Heart left ventricle (tissue), 16 donors: ENCODE measurements at places on chromosomes 4 and X. TPM values are rescaled to one million over a fixed set of nuclear protein-coding genes. Genes with fewer than 3 reads are reported as not detected.

MAN2B2 gene
- total RNA-seq = 16.2 TPM

AFF2 gene
- total RNA-seq = 0.32 TPM

PDK3 gene
- total RNA-seq = 12.3 TPM

TLR3 gene
- total RNA-seq = 4.6 TPM

RTL5 gene
- total RNA-seq = 2.5 TPM

- DNase-seq = no peak
These were observed 46.0 kb downstream of the WDR19 start for GRCh38 chr4:39228377-39228776.

DNA sequence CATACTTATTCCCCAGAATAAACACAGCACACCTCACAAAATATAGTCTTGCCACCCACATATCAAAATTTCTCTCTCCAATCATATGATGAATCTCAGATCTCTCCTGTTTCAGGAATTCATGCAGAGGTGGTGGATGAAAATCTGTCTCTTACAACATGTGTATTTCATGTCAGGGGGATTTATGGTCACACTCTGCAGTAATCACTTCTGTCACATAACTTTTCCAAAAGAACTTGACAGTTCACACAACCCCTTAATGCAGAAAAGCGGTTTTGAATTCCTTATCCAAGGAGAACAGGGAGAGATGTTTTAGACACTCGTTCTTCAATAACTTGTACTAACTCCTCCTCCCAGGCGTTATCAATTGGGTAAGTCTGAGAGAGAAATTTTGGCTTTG, 180.5 kb upstream of the ETNPPL start:
- no peak for DNase-seq

DNA sequence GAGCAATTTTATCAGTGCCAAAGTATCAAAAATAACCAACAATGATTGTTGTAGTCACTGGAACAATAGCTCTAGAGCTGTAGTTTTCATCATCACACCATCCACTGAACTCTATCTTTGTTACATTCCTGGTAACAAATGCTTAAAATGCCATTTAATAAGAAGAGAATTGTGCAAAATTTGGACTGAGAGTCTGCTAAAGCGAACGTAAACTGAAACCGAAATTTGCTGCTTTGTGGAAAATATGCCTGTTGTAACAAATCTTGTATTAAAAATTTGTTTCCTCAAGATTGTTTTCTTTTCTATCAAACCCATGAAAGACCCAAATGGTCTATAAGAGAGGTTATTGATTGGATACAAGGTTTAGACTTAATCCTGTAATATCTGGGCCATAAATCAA, 109.3 kb upstream of the TECRL start:
- no peak for DNase-seq

- no peak for DNase-seq
These were observed 115.1 kb upstream of the PCDH18 start for GRCh38 chr4:137647375-137647774.

- DNase-seq = no peak
These were observed 639.9 kb upstream of the CPEB2 start for GRCh38 chr4:14362385-14362784.

DNA sequence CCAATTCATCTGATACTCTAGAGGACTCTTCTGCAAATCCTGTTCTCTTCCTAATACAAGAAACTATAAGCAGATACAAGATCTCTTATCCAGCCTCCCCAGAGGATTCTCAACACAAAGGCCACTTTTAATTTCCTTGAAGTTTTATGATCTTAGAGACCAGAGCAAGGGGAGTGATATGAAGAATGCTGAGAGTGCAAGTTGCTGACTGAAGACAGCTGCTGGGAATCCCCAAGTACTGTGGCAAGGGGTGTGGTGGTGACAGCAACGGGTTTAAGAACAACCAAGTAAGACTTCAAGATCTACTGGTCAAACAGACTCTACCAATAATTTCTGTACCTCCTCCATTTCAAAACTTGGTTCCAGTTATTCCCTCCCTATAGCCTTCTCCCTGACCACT, 7.0 kb downstream of the AMMECR1 start:
- no peak for DNase-seq

GRCh38 chr4:32884198-32884597, 2164.0 kb downstream of the PCDH7 start:
- no peak for DNase-seq

GRCh38 chr4:162101337-162101736, 62.5 kb downstream of the FSTL5 start:
- no peak for DNase-seq
